HCEC 1CT (cell line): ENCODE measurements at places on chromosomes 13 and 19.

GRCh38 chr13:106865716-106866440, 297.9 kb upstream of the ARGLU1 start:
- DNase-seq: no peak

DNA sequence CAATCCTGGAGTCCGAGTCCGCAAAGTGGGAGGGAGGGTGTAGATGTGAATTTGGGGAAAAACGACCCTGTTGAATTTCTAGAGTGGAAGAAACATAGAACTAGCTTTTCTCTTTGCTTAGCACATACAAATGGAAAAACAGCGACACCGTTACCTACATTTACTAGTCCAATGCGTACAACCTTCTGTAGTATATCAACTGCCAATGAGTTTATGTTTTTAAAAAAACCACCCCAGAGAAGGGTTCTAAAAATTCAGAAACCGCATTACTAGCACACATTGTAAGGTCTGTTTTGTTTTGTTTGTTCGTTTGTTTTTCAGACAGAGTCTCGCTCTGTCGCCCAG, 332 bp upstream of the SUPT20H start:
- no peak for DNase-seq

DNA sequence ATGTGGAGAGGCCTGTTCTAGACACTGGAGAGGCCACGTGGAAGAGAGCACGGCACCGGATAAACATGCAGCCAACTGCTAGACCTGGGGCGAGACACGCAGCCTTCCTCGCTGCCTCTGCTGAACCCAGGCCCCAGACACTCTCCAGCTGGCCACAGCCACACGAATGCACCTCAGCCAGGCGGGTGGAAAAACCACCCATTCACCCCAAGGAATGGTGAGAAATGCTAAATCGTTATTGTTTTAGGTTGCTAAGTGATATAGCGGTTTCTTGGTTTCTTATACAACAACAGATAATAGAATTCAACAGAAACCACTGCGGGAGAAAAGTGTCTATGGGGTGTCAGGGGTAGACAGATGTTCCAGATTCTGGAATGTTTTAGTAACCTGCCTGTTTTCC, 52.5 kb downstream of the STK24 start:
- DNase-seq: no peak

GRCh38 chr13:33497146-33497845, 211.7 kb upstream of the STARD13 start:
- DNase-seq: peak; percentile 71

- no peak for DNase-seq
Measured at GRCh38 chr19:570937-571565, 1.3 kb upstream of the BSG start.
